ENCODE measurements at places on chromosomes 2 and 18.

GRCh38 chr2:39492095-39492590, 55.1 kb upstream of the MAP4K3 start:
- DNase-seq: no peak

GRCh38 chr2:73268830-73269685, 15.2 kb downstream of the FBXO41 start:
- peak; percentile 82 for DNase-seq

DNA sequence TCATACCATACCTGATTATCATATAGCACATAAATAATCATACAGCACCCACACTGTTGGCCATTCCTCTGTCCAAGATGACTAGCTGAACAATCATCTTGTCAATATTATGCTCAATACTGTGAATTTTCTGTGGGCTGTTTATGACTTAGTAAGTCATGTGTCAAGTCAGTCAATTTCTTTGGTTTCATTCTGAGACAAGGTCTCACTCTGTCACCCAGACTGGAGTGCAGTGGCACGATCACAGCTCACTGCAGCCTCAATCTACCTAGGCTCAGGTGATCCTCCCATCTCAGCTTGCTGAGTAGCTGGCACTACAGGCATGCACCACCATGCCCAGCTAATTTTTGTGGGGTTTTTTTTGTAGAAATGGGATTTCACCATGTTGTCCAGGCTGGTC, 5.7 kb downstream of the MCM6 start:
- peak; percentile 37 for DNase-seq

- no peak for DNase-seq
These were observed 141.9 kb upstream of the NETO1 start for GRCh38 chr18:73009691-73010090.

DNA sequence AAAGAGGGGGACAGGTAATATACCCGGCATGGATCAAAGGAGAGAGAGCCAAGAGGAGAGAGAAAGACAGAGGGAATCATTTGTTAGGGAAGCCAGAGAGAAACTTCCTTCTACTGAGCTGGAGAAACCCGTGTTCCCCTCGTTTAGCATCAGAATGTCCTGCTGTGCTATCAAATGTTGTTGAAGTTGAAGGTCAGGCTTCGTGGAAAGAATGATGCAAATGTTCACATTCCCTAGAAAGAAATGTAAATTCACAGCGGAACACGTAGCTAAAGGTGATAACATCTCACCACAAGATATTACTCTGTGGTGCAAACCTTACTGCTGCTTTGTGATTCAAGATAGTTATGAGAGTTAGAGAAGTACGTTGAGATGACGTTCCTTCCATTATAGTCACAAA, 258.1 kb downstream of the LNPK start:
- DNase-seq: no peak

DNA sequence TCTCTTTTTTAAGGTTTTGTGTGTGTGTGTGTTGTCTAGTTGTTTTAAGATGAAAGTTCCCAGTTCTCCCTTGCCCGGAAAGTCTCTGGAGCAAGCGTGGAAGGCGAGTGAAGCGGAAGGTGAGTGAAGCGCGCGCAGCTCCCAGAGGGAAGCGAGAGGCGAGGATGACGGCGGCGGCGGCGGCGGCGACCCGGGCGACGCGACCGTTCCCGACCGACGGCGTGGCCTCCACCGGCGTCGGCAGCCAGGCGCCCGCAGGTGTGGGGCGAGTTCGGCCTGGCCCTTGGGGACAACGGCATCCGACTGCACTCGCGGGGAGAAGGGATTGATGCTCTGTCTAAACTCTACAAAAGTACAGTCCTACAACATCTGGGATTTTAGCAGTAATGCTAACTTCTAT, 321.9 kb downstream of the CELF4 start:
- DNase-seq: no peak

- no peak for DNase-seq
These were observed 1951.7 kb upstream of the LRRTM1 start for GRCh38 chr2:82256288-82256687.

DNA sequence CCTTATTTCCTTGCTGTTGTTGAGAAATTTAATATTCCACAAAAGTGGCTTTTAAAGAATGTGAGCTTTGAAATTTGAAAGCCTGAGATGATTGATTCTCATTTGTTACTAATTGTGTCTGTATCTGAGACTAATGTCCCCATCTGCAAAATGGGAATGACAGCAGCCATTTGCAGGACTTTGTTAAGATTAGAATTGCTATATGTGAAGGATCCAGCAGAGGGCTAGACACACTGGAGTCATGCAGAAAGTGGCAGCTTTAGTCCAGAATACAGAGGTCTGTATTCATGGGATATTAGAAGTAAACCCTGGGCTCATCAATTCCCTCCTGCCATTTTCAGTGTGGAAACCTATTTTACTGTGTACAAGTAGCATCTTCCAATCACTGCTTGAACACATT, 296.5 kb upstream of the GYPC start:
- DNase-seq: peak; percentile 4

GRCh38 chr2:9113916-9114315, 92.7 kb upstream of the ASAP2 start:
- DNase-seq: no peak

DNA sequence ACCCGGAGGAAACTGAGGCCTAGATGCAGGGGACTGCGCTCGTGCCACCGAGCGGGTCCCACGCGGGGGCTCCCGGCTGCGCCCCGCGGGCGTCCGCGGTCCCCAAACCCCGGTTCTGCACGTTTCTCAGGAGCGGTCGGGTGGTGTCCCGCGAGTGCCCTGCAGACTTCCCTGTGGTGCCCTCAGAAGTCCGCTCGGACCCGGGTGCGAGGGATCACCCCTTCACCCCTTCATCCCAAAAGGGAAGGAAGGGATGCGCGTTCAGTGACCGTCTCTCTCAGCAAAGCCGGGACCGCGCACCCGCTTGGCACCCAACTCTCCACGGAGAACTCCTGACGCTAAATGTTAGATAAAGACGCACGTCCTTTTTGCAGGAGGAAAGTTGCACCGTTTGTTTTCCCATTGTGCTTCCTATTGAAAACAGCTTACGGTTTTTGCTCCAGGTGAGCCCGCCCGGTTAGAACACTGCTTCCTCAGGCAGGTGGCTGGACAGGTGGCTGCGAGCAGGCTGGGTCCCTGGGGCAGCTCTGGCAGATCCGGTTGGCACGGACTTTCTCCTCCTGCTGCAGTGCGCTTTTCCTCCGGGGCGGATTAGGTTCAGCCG, 779 bp downstream of the DGKD start:
- no peak for DNase-seq

DNA sequence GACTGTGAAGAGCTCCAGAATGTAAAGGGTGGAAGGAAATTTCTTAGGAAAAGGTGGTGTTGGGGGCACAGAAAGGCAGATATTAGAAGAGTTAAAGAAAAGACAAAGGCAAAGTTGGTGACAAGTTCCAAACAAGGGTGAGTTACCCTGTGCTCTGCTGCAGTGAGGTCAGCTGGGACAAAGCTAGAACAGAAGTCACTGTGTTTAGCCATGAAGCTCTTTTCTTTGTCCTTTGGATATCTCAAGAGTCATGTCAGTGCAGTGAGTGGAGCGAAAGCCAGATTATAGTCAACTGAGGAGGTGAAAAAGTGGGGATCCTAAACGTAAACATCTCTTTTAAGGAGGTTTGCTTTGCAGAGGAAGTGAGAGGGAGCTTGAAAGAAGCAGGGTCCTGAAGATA, 187.8 kb upstream of the ALPP start:
- DNase-seq: no peak

- no peak for DNase-seq
These were observed 79.3 kb upstream of the IGFBP5 start for GRCh38 chr2:216774620-216775019.

- no peak for DNase-seq
These were observed 294.3 kb upstream of the KCNH7 start for GRCh38 chr2:163132850-163133249.

DNA sequence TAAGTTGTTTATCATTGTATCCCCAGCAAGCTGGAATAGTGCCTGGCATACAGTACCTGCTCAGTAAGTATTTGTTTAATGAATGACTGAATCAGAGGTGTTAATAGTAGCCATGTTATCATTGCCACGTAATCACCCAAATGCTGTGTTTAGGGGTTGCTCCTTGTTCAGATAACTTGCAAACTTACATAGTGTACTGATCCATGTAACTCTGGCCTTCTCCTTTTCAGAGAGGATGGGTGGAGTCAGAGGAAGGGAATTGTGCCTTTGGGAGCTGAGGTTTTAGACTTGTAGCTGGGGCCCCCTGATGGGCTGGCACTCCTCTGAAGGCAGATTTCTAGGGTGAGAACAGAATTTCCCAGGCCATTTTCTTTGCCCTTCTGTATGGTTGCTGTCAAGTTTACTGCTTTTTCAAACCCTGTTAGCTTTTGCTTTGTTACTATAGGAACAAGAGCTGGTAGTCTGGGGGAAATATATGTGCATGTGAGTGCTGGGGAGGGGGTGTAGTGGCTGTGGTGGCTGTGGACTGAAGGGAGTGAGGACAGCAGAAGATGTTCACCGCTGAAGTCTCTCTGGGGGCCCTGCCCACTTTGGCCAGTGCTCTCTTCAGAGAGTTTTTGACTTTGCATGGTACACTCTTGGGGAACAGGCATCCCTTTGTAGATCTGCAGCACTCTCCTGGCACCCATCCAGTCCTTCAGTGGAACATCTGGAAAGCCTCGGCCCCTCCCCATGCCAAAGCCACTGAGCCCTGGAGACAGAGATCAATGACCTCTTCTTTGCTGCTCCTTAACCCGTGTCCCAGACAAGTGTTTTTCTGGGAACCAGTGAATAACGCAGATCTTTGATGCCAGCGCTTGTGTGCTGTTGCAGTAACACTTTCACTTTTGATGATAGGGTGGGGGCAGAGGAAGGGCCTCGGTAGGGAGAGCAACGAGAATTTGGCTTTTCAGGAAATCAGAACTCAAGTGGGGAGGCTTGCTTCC, 209.0 kb downstream of the PRKCE start:
- no peak for DNase-seq

- DNase-seq: no peak
These were observed 153.7 kb downstream of the TGIF1 start for GRCh38 chr18:3603421-3604234.

DNA sequence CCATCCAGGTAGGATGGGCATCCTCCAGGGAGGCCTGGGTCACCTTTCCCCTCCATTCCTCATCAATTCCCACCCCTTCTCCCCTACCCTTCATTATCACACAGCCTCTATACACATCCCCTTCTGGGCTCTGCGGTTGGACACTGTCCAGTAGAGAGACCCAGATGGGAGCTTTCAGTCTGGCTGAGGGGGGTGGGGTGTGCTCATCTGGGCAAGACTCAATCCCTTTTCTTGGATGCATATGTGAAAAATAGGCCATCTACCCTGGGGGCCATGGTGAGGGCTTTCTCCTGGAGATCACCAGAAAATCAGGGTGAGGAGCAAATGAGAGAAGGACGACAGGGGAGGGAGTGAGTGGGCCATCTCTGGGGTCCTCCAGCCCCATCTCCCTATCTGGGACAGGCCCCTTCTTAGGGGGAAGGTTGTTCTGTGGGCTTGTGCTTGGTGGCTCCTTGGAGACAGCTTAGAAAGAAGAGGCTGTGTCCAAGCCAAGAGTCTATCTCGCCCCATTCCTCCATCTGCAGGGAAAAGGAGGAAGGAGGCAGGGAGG, 160.1 kb downstream of the DYSF start:
- no peak for DNase-seq

DNA sequence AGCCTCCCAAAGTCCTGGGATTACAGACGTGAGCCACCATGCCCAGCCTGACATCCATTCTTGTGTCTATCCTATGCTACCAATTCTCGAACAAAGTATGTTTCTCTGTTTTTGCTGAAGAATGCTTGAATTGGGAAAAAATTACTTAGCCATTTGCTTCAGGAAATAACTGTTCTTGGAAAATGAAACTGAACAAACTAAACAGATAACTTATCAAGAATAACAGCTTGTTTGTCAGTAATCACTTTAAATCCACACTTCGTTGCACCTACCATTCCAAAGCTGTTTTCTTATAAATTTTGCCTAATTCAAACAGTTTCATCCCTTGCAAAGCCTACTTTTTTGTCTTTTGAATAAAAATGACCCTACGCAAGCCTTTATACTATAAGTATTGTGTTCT, 672.9 kb downstream of the SUCLG1 start:
- no peak for DNase-seq

DNA sequence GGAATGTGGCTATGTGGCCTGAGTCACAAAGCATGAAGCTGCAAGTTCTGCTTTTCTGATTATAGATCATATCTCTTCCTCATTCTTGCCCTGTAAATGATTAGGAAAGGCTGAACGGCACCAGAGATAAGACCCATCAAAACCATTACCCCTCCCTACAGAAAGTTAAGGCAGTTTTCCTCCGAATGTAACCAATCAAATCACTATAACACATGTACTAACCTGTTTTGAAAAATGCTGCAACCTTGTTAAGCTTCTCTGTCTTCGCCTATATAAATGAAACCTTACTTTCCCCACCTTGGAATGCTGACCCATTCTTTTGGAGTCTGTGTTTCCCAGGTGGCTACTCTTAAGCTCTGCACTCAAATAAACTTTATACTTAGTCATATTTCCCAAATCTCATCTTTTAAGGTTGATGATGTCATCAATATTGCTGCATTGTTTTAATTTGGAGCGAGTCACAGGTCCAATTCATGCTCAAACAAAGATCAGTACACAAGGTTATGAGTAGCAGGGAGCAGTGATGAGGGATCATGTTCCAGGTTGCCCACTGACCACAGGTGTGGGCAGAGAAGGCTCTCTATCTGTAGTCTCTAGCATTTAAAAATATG, 662.3 kb downstream of the IRS1 start:
- DNase-seq: no peak

DNA sequence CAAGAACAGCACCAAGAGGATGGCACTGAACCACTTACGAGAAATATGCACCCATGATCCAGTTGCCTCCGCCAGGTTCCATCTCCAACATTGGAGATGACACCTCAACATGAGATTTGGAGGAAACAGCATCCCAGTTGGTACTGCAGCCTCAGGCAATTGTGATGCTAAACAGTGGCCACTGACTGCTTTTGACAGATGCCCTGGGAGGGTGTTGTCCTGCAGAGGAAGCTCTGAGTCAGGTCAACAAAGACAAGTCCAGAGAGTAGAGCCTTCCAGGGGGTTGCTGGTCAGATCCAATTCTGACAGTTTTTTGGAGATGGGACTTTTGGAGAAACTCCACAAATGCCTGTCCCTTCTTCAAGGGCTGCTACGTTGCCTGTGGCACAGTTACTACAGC, 82.4 kb downstream of the SNTG2 start:
- no peak for DNase-seq
